ENCODE measurements at places on chromosomes 16 and 17.
A peak's percentile ranks its signal among the peaks of the same experiment; 100 is the strongest.

- DNase-seq, result peak; percentile 31
These were observed 36.6 kb upstream of the TMEM132E start for GRCh38 chr17:34542700-34543336.

- no peak for DNase-seq
These were observed 9.4 kb upstream of the TOM1L1 start for GRCh38 chr17:54891176-54891821.

DNA sequence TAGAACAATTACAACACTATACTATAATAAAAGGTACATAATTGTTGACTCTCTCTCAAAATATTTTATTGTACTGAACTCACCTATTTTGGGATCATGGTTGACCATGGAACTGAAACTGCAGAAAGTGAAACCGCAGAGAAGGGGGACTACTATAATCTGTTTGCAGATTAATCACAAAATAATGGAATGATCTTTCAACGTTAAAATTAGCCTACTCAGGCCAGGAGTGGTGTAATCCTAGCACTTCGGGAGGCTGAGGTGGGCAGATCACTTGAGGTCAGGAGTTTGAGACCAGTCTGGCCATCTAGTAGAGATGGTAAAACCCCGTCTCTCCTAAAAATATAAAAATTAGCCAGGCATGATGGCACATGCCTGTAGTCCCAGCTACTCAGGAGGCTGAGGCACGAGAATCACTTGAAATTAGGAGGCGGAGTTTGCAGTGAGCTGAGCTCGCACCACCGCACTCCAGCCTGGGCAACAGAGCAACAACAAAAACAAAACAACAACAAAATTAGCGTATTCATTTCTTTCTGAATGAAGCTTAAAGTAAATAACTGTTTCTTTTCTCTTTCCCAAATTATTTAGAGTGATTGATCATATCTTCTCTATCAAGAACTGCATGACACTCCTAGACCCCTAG, 45.6 kb downstream of the IKZF3 start:
- no peak for DNase-seq

GRCh38 chr16:3498988-3499387, 1.8 kb upstream of the CLUAP1 start:
- DNase-seq, result no peak

GRCh38 chr17:31677681-31678080, 181.4 kb downstream of the COPRS start:
- no peak for DNase-seq

DNA sequence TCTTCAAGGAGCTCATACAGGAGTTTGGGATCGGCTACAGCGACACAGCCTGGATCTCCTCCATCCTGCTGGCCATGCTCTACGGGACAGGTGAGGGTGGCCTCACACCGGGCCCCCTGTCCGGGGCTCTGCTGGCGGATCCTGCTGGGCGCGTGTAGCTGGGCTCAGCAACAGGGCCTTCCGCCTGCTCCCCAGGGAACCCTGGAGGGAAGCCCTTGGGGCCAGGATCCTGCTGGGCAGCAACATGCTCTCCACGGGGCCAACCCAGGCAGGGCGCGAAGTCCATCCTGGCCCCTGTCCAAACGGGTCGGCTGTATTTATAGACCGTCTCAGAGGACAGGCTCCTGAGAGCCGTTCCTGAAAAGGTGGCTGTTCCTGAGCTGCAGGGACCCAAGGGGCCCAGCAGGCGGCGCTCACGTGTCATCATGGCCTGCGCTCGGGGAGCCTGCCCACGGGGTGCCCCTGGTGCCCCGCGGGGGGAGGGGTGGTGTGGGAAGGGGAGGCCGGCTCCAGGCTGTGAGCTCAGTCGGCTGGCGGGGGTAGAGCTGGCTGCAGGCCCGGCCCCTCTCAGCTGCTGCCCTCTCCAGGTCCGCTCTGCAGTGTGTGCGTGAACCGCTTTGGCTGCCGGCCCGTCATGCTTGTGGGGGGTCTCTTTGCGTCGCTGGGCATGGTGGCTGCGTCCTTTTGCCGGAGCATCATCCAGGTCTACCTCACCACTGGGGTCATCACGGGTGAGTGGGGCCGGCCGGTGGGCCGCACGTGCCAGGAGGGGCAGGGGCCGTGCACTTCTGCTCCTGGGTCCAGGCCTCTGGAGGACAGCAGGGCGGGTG, 7.5 kb downstream of the SLC16A3 start:
- no peak for DNase-seq

GRCh38 chr16:82319038-82319437, 149.0 kb upstream of the MPHOSPH6 start:
- DNase-seq, result no peak

GRCh38 chr16:77009453-77009852, 181.5 kb upstream of the MON1B start:
- DNase-seq, result no peak

- no peak for DNase-seq
These were observed at the start of gene PYCARD for GRCh38 chr16:31202414-31203375. TSS of gene PYCARD (minus strand) at chr16:31202760. CDS start at chr16:31202690, 70 bp downstream.

GRCh38 chr16:2664574-2664982, 17.7 kb upstream of the KCTD5 start:
- no peak for DNase-seq

- no peak for DNase-seq
These were observed 20.8 kb upstream of the ZFHX3 start for GRCh38 chr16:73068541-73069401.

DNA sequence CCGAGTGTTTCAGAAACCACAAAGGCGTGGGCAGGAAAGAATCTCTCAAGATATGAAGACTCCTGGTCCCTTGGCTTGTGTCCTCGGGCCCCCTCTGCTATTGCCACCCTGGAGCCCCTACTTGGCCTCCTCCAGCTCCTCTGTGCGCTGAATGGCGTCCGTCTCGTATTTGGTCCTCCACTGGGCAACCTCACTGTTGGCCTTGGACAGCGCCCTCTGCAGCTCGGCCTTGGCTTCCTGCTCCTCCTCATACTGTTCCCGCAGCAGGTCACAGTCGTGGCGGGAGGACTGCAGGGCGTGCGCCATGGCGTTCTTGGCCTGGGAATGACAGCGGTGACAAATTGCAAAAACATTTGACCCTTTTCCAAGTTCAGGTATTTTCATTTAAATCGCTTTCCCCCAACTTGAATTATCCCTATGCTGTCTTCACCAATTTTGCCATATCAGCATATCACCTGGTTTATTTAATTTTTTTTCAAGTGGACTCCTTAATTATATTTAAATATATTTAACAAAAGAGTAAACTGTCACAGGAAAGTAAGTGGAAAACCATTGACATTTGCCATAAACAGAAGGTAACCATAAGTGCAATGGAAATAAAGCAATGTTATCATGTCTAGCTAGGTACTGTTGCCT, 59.7 kb downstream of the MYH13 start:
- DNase-seq, result no peak

- no peak for DNase-seq
These were observed 360.8 kb downstream of the C16orf95 start for GRCh38 chr16:86956437-86956836.

DNA sequence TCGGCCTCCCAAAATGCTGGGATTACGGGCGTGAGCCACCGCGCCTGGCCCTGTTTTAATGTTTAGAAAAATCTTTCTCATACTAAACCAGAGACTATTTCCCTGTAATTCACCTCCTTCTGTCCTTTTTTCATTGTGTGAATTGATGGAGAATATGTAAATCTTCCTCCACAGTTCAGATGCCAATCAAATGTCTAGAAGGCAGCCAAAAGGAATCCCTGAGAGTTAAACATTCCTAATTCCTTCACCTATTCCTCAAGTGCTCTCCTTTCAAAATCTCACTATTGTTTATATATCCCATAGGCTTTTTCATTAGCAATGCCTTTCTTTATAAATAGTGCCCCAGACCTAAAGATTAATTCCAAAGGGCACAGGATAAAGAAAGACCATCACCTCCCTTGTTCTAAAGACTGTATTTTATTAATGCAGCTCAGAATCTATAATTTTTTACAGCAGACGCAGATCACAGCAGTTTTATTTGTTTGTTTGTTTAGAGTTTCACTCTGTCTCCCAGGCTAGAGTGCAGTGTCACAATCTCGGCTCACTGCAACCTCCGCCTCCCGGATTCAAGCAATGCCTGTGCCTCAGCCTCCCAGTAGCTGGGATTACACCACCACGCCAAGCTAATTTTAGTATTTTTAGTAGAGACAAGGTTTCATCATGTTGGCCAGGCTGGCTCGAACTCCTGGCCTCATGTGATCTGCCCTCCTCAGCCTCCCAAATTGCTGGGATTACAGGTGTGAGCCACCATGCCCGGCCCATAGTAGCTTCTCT, 30.5 kb downstream of the COPZ2 start:
- no peak for DNase-seq

- no peak for DNase-seq
These were observed 42.2 kb downstream of the RPTOR start for GRCh38 chr17:80586846-80587228.

GRCh38 chr17:50199211-50199802, 2.1 kb downstream of the COL1A1 start:
- no peak for DNase-seq

DNA sequence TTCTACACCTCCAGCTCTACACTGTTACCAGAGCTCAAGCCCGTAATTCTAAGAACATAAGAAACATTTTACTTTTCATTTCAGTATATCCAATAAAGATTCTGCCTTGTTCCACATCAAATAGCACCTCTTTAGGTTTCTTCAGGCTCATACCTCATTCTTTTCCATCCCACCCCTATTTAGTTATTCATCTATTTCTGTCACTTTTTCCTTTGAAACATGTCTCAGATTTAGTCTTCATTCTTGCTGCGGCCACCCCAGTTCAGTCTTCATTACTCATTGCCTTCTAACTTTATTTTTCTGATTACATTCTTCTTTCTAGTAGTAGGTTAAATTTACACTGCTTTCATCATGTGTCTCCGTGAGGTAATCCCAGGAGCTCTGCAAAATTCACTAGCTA, 33.5 kb downstream of the PPM1E start:
- DNase-seq, result no peak

DNA sequence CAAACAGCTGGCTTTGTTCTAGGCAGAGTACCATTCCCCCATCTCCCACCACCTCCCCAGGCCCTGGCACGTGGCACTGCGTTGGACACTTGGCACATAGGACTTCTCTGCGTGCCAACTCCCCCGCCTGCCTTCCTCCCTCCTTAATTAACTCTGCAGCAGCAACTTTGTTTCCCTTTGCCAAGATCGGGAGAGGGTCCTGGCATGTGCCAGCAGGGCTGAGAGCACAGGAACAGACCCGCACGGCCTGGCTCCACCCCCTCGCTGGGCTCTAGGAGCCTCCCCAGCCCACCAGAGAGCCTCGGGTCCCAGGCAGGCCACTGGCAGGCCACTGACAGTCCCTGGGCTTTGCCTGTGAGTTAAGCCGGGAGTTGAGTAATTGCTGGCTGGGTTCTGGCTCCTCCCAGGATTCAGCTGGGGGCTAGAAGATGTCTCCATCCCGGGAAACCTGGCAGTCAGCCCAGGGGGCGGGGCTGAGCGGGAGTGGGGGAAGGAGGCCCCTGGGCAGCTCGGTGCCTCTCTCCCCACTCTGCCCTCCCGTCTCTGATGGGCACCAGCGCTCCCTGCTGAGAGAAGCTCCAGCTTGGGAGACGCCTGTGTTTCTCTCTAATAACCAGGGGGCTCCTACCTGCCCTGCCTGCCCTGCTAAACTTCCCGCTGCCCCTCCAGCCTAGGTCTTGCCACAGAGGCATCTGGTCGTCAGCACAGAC, 224.0 kb upstream of the TNRC6C start:
- no peak for DNase-seq

DNA sequence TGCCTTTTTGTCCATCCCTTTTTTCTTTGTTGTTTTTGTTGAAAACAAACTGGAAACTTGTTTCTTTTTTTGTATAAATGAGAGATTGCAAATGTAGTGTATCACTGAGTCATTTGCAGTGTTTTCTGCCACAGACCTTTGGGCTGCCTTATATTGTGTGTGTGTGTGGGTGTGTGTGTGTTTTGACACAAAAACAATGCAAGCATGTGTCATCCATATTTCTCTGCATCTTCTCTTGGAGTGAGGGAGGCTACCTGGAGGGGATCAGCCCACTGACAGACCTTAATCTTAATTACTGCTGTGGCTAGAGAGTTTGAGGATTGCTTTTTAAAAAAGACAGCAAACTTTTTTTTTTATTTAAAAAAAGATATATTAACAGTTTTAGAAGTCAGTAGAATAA, 4.9 kb downstream of the SOX9 start:
- no peak for DNase-seq

GRCh38 chr17:79842656-79843473, 3.6 kb upstream of the CBX4 start:
- no peak for DNase-seq

All from stimulated activated CD8-positive, alpha-beta memory T cell treated with anti-CD3 and anti-CD28 coated beads, Interleukin-2, amount 100 ng/mL, for 1 hour (primary cell).